ENCODE measurements at places on chromosomes 16 and 17. TPM values are rescaled to one million over a fixed set of nuclear protein-coding genes. Genes with fewer than 3 reads are reported as not detected.

- DNase-seq = no peak
Observed at GRCh38 chr17:75812096-75813013, 27.7 kb downstream of the UNK start.

- DNase-seq = no peak
Observed at GRCh38 chr17:74872313-74873036, at the start of gene FDXR. Gene FDXR (minus strand): TSS chr17:74872994. CDS start chr17:74872944, 50 bp downstream.

DNA sequence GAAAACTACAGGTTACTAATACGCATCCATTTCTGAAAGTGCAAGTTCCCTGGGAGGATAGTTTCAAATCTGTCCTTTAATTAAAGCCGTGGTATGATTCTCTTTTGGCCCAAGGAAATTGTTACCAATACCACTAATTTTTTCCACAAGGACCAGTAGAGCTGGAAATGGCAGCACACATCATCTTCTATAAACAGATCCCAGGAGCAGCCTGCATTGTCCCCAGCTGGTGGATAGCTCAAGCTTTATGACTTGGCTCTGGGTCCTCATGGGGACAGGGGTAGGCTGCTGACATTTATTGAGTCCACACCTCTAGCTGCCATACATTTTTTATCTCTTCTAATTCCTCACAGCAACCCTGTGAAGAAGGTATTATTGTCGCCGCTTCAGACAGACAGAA lies 35.8 kb upstream of the BHLHA9 start:
- DNase-seq = no peak

- no peak for DNase-seq
Observed at GRCh38 chr16:59634004-59634579, 900.0 kb upstream of the GOT2 start.

Gene RNU2-1
- total RNA-seq = not detected

Gene TNFRSF17
- total RNA-seq = 2.0 TPM

Gene PRM1
- not detected for total RNA-seq
